ENCODE measurements at places on chromosomes 5 and 9.
A peak's percentile ranks its signal among the peaks of the same experiment; 100 is the strongest.

GRCh38 chr5:145775893-145776444 is 59.2 kb downstream of the PRELID2 start:
- no peak for DNase-seq

GRCh38 chr9:137316012-137316981 is 14.2 kb upstream of the NRARP start:
- no peak for DNase-seq

- no peak for DNase-seq
Measured at GRCh38 chr5:179307931-179308471, 37.3 kb downstream of the ADAMTS2 start.

- DNase-seq, result no peak
Measured at GRCh38 chr5:57802131-57802530, 319.5 kb upstream of the ACTBL2 start.

GRCh38 chr5:121706686-121707085 is 145.0 kb upstream of the FTMT start:
- no peak for DNase-seq

- DNase-seq, result no peak
Measured at GRCh38 chr9:32524892-32525708, 896 bp downstream of the RIGI start.

DNA sequence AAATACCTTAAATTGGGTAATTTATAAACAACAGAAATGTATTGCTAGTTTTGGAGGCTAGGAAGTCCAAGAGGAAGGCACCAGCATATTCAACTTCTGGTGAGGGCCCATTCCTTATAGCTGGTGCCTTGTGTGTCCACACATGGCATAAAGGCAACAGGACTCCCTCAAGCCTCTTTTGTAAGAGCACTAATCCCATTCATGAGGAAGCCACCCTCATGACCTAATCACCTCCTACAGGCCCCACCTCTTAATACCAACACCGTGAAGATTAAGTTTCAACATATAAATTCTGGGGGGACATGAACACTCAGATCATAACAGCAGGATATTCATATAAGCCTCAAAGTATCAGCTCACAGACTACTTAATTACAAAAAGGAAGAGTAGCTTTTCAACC is 4.0 kb upstream of the PLAC8L1 start:
- DNase-seq, result no peak

DNA sequence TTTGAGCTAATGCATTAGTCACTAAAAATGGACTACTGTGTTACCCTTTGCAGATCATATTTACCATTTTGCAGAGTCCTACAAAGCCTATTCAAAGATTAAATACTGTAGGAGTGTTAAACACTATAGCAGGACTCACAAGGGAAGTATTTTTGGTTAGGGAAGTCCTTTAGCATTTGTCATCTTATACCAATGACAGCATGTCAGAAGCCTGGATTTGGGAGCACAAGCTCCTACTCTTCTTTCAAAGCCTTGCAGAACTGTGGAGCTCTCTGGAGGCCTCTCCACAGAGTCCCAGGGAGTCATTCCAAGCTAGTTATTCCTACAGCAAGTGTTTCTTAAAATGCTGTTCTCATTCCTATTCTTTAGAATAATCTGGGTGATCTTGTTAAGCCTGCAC is 288.8 kb downstream of the PIK3R1 start:
- DNase-seq, result no peak

GRCh38 chr5:58793888-58794657 is 211.2 kb downstream of the RAB3C start:
- no peak for DNase-seq

GRCh38 chr5:3140117-3140516 is 388.6 kb upstream of the IRX2 start:
- no peak for DNase-seq

DNA sequence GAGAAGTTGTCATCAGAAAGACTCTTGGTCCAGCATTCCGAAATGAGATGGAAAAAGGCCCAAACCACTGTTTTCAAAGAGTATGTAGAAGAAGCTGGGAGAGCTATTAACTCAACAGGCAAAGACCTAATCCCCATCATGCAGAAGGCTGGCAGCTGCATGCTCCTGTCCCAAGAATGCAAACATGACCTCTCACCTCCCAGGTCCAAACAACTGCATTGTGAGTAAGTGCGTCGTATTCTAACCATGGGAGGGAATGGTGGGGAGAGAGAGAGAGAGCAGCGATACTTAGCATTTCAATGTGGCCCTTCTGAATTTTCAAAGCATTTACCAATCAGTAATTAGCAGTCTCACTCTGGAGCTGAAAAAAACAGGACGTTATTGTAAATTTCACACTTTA is 27.6 kb downstream of the TRPC7 start:
- no peak for DNase-seq

DNA sequence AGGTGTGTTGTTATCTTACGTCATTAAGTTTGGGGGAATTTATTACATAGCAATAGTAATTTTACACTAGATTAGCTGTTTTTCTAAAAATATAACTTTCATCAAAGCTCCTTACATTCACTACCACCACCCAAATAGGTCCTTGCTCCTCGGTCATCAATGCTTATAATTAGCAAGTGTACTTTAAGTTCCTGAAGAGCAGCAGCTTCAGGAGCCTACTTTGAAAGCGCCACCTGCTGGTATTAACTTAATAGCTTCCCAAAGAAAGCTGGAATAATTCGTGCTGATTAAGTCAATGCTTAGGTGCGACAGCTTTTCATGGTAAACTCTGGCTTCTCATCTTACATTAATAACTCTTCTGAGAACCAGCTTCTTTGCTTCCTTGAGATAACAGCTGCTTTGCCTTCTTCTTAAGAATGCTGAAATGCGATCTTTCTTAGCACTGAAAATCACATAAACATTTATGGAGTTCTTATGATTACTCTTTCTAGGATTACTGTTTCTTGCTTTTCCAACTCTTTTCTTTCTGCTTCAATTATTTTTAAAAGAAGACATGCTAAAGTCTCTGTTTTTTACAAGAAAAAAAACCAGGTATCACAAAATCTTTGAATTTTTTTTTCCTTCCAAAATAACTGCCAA is 10.0 kb upstream of the C5 start:
- no peak for DNase-seq

GRCh38 chr5:147956064-147956841 is 49.9 kb upstream of the C5orf46 start:
- no peak for DNase-seq

DNA sequence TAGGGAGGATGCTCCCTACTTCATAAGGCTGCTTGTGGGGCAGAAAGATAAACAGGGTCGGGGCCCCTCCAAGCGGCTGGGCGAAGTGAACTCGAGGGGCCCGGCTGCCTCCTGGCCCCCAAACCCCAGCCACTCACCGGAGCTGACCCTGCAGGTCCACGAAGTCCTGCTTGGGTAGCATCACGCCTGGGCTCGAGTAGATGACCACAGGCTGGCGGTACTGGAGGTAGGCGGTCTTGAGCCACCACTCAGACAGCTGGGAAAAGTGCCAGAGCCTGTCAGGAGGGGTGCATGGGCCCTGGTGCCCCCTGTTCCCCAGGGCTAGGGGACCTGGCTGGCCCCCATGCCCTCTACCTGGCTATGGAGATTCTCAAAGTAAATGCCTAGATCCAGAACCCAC is 6.5 kb downstream of the CRAT start:
- no peak for DNase-seq

DNA sequence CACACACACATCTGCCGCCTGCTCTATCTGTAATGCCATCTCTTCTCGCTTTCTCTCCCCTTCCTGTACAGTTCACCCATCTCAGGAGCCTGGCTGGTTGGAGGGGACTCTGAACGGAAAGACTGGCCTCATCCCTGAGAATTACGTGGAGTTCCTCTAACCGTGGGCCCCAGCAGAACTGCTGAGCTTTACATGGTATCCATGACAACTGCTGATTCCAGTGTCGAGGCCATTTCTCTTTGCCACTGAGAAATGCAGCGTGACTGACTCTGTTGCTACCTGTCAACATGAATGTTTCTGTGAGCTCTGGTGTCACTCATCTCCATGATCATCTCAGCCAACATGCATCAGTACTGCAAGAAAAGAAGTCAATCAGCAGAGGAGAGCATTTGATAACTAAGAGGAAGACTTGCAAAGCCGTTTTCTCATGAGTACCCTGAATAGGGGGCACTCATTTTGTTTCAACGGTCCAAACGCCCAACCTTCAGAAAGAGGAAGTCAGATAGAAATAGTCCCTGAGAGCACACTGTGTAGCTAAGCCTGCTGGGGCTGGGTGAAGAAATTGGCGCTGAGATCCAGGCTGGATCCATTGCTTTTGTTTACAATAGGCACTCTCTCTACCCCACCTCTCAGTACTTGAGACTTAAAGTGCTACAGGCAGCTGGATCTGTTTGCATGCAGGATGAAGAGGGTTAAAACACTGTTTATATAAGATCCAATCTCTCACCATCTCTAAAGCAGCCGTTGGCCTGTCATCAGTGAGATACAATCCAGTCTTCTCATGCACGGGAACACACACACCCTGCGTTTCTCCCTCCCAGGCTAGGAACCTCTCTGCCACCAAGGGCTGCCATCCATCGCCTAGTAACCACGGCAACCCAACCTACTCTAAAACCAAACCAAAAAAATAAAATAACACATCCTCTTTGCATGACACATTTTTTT is 180.9 kb downstream of the NR3C1 start:
- DNase-seq, result peak; percentile 79

DNA sequence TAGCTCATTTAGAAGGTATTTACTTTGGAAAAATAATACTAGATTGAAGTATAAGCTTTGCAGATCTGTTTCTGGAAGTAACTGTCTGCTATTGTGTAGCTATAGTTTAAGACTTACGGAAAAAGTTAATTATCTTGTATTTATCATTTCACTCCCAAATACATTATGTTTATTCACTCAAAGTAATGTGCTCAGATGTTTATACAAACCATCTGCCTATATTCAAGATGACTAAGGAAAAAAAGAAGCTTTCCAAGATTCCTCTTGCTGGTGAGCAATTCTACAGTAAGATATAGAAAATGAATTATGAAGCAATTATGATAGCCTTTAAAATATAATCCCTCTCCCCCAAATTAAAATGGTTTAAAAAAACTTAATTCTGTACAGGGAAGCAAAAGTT is 137.9 kb downstream of the KIAA0825 start:
- no peak for DNase-seq

DNA sequence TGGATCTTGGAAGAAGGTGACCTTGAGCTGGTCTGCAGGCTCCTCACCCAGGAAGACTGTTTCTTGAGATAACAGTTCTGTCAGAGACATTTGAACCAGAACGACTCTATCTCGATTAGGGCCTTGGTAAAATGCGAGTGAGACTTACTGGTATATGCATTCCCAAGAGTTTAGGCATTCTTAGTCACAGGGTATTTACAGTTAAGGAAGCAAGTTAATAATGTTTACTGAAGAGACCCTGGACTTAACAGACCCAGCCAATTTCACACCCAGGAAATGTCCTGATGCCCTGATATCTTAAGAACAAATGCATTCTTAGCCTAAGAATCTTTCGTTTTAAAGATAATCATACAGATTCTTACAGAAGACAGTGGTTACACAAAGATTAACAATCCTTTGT is 1867.2 kb upstream of the C9orf72 start:
- no peak for DNase-seq

DNA sequence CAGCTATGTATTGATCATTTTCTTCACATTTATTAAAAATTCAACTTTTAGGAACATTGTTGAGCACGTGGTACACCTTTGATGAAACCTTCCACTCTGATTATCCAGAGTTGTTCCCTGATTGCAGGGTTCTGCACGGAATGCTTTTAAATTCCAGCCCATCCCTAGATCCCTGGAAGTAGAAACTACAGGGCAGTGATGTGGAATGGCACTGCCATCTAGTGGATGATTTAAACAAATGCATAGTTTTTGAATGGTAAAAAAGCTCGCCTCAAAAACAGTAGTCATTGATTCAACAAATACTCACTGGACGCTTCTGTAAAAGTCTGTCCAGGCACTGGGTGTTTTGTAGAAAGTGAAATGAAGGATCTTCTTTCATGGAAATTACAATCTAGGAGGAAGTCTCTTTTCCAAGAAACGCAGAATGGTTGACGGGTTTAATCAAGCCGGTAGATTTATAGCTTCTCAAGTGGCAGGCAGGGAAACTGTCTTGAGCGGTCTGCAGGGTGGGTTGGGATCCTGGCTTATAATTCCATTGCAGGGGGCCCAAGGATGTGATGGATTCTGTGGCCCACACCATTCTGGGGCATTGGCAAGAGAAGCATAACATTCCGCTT is 118.4 kb downstream of the ARHGAP26 start:
- DNase-seq, result no peak

- DNase-seq, result no peak
Measured at GRCh38 chr9:133187561-133188005, 21.5 kb downstream of the OBP2B start.

GRCh38 chr9:27539479-27540441 is 10.1 kb upstream of the MOB3B start:
- no peak for DNase-seq

DNA sequence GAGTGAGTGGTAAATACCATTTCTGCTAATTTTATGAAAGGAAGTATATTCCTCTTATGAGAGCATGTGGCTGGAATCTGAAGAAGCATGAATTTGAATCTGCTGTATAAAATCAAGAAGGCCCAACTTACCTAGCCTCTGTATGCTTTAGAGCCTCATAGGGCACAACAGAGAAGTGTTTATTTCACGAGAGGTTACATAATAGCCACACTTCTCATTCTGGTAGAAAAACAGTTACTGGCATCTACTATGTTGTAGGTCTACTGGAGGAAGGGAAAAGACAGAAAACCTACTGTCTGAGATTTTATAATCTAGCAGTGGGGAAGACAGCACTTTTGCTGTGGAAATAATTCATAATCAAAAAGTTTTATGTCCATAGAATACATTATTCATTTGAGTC is 172.6 kb upstream of the ZNF608 start:
- no peak for DNase-seq

GRCh38 chr9:81052846-81053245 is 636.5 kb downstream of the TLE1 start:
- DNase-seq, result no peak

DNA sequence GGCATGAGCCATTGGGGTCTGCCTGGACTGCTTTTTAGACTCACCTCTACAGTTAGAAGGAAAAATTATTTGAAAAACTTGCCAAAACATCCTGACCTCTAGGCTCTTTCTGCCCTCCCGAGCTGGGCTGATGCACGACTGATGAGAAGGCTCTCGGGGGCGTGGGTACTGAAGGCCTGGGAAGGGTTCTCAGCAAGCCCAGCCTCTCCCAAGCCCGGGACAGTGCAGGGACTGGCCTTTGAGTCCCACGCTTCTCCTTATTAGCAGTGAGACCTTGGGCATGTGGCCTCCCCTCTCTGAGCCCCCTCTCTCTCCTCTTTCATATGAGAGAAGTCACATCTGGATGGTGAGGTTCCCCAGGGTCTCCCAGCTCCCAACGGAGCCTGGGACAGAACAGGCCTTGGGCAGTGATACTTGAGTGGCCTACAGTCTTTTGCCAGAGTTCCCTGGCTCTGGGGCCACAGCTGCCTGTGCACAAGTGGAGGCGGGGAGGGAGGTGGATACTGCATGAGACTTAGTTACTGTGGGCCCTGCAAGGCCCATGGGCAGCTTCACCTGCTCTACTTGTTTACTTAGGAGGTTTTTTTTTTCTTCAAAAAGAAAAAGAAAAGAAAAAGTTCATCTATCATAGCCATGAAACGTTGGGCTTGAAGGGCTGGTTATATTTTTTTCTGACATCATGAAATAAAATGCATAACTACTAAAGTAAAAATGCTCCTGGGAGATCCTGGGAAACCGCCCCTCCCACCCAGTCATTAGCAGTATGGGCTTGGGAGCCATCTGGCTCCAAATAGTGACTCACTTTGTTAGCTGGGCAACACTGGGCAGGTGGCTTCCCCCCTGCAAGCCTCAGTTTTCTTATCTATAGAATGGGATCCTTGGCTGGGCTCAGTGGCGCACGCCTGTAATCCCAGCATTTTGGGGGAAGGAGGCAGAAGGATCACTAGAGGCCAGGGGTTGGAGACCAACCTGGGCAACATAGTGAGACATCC is 139.4 kb downstream of the GAPVD1 start:
- no peak for DNase-seq

GRCh38 chr9:9791611-9792010 is 821.2 kb downstream of the PTPRD start:
- DNase-seq, result no peak
